ENCODE measurements at places on chromosomes 6 and 20. TPM values are rescaled to one million over a fixed set of nuclear protein-coding genes. Genes with fewer than 3 reads are reported as not detected.

FOXF2 gene
- 0.27 TPM for total RNA-seq

PLCB4 gene
- 14.0 TPM for total RNA-seq

SIRPA gene
- total RNA-seq: 6.8 TPM

BMP5 gene
- 4.9 TPM for total RNA-seq

TMEM244 gene
- not detected for total RNA-seq

KCNK5 gene
- 2.9 TPM for total RNA-seq

MYBL2 gene
- total RNA-seq: 24.3 TPM

LY6G5C gene
- total RNA-seq: 2.3 TPM

SOX18 gene
- total RNA-seq: 0.34 TPM

CAP2 gene
- 14.1 TPM for total RNA-seq

TGM2 gene
- 35.7 TPM for total RNA-seq

BMP2 gene
- 9.2 TPM for total RNA-seq

ZNF165 gene
- total RNA-seq: 4.0 TPM

ID4 gene
- total RNA-seq: 114 TPM

ADTRP gene
- total RNA-seq: 3.8 TPM

NRSN1 gene
- 1.1 TPM for total RNA-seq

EYA4 gene
- 21.4 TPM for total RNA-seq

ROS1 gene
- total RNA-seq: not detected

CLDN20 gene
- total RNA-seq: not detected

PSORS1C2 gene
- not detected for total RNA-seq

MDFI gene
- total RNA-seq: 148 TPM

TTBK1 gene
- 0.34 TPM for total RNA-seq
